Neural crest cell (in vitro differentiated cells): ENCODE measurements at places on chromosomes 1 and 21. TPM values are rescaled to one million over a fixed set of nuclear protein-coding genes. Genes with fewer than 3 reads are reported as not detected.

The DAB1 gene
- total RNA-seq: 14.0 and 16.5 TPM in 2 replicates

DNA sequence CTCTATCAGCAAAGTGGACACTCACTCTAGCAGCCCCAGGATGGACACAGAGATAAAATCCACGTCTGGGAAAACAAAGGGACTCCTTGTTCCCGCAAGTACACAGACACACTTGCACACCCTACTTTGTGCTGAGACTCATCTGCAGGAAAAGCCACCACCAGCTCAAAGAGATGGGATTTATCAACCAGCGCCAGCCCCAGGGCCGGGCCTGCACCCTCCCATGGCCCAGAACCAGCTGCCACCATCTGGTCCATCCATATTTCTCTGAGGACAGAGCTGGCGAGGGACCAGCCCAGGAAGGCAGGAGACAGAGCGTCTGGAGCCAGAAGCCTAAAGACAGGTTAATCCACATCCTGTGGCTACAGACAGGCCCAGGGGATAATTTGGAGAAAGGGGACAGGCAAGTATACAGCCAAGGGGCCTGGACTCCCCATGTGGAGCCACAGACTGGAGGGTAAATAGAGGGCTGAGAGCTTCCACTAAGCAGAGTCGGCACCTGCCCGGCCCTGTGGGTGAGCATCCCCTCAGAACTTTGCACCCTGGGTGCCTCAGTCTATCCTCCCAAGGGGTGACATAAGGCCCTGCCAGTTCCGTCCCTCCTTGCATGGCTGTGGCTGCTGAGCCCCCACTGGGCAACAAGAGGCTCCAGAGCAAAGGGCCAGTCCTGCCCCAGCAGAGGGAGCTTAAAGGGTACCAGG is 233.9 kb downstream of the PTPRU start:
- peaks cover 19% of the 10 kb centered on the region for H3K27me3 ChIP-seq
- no peak overlapping the region for H3K27ac ChIP-seq
- H3K4me1 ChIP-seq: peaks cover 17% of the 10 kb centered on the region
- peaks cover under 1% of the 10 kb centered on the region for H3K36me3 ChIP-seq
- no peak overlapping the region for H3K4me3 ChIP-seq

GRCh38 chr1:55362558-55362957 is 147.4 kb upstream of the USP24 start:
- no peak for DNase-seq
- H3K27ac ChIP-seq: no peak overlapping the region
- H3K36me3 ChIP-seq: no peaks in the 10 kb centered on the region
- H3K27me3 ChIP-seq: peaks cover 3% of the 10 kb centered on the region

The CHODL gene
- 0.96 and 0.98 TPM in 2 replicates for total RNA-seq

The TPTE gene
- total RNA-seq: not detected in 2 replicates

GRCh38 chr1:159798893-159799292 is 3.3 kb upstream of the FCRL6 start:
- peaks cover 59% of the 10 kb centered on the region for H3K27me3 ChIP-seq
- no peak overlapping the region for H3K27ac ChIP-seq
- no peaks in the 10 kb centered on the region for H3K36me3 ChIP-seq
- H3K4me3 ChIP-seq: no peak overlapping the region
- DNase-seq: peak; percentile 48

DNA sequence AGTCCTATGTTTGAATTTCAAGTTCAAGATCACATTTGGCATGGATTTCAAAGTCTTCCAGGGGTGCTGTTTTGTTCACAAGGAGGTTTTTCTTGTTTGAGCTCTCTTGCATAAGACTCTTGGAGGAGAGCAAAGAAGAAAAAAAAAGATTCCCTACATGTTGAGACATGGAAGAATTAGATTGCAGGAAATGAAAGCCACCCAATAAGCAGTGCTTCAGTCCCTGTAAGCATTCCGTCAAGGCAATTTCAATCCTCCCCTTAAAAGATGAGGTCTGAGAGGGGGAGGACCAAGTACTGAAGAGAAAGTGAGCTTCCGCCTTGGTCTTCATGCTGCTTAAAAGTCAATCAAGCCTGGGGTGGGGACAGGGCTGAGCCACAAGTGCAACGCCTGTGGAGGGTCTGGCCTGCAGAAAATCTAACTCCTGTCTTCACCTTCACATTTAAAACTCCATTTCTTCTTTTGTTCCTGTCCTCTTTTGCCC is 50.2 kb downstream of the LPAR3 start:
- H3K36me3 ChIP-seq: no peaks in the 10 kb centered on the region
- no peaks in the 10 kb centered on the region for H3K27me3 ChIP-seq
- H3K4me1 ChIP-seq: no peaks in the 10 kb centered on the region
- H3K4me3 ChIP-seq: no peak overlapping the region
- no peak overlapping the region for H3K27ac ChIP-seq
- no peak for DNase-seq

- H3K27ac ChIP-seq: peak overlapping the region; percentile 28
- H3K27me3 ChIP-seq: peaks cover 3% of the 10 kb centered on the region
- peaks cover 25% of the 10 kb centered on the region for H3K4me1 ChIP-seq
- H3K4me3 ChIP-seq: peak overlapping the region; percentile 54
- DNase-seq: no peak
These were observed 3.8 kb downstream of the TRIM62 start for GRCh38 chr1:33177996-33178540.

The TSEN15 gene
- 50.2 and 50.5 TPM in 2 replicates for total RNA-seq

The SLC5A3 gene
- 19.6 and 20.4 TPM in 2 replicates for total RNA-seq

- H3K4me3 ChIP-seq: no peak overlapping the region
- DNase-seq: no peak
- H3K27me3 ChIP-seq: no peaks in the 10 kb centered on the region
- peak overlapping the region; percentile 46 for H3K27ac ChIP-seq
These were observed 30.6 kb upstream of the DDAH1 start for GRCh38 chr1:85495556-85495955.

GRCh38 chr1:76867342-76868130 is at the start of gene ST6GALNAC5:
Gene ST6GALNAC5 (plus strand): TSS chr1:76867480.
- H3K4me1 ChIP-seq: peaks cover 53% of the 10 kb centered on the region
- peaks cover 7% of the 10 kb centered on the region for H3K36me3 ChIP-seq
- H3K27me3 ChIP-seq: peaks cover 3% of the 10 kb centered on the region

DNA sequence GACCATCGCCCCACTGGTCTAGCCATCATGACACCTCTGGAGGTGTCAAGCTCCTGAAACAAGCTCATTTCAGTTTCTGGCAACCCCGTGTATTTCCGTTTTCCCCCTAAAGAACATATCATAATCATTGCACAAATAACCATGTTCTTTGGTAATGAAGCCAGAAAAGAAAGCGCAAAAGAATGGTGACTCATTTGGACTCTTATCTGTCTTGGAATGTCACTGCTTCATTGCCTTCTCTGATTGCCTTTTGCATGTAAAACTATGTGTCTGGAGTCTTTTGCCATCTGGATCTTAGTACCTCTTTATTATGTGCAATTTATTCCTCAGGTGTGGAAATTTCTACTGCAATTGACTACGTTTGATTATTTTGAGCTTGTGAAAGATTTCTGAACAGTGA is 110.5 kb downstream of the COLGALT2 start:
- no peak overlapping the region for H3K27ac ChIP-seq
- H3K4me3 ChIP-seq: no peak overlapping the region
- no peak for DNase-seq
- peaks cover 7% of the 10 kb centered on the region for H3K4me1 ChIP-seq
- H3K36me3 ChIP-seq: peaks cover 17% of the 10 kb centered on the region

- no peaks in the 10 kb centered on the region for H3K27me3 ChIP-seq
- no peaks in the 10 kb centered on the region for H3K36me3 ChIP-seq
- H3K27ac ChIP-seq: no peak overlapping the region
These were observed 31.5 kb upstream of the SLC6A9 start for GRCh38 chr1:44062656-44063179.

DNA sequence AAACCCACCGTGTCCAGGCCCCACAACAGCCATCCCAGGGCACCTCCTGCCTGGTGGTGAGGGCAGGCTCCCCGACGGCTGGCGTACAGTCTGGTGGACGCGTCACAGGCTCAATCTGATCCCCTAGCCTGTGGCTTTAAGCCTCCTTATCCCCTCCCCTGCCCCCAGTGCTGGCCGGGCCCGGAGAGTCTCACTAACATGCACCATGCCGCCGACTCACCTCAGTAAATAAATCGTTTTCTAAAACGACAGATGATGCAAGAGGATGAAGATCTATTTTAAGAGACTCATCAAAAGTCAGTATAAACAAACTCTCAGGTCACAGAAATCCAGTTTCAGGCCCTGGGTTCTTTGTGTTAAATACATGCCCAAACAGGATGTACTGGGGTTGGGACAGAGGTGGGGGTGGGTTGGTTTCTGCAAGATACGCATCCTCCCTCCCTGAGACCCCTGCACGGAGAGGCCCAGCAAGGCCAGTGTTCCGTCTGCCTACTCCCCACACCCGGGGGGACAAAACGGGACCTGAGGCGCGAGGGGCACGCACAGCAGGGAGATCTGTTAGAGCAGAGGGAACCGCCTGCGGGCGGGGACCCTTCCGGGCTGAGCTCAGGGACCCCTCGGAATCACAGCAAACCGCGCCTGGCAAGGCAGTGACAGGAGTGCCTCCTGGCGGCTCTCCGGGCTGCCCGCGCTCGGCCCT is 3.1 kb downstream of the PANK4 start:
- no peaks in the 10 kb centered on the region for H3K36me3 ChIP-seq
- peak overlapping the region; percentile 70 for H3K4me3 ChIP-seq
- H3K4me1 ChIP-seq: peaks cover 30% of the 10 kb centered on the region
- H3K27me3 ChIP-seq: peaks cover 14% of the 10 kb centered on the region

- H3K27ac ChIP-seq: peak overlapping the region; percentile 81
- peaks cover 10% of the 10 kb centered on the region for H3K27me3 ChIP-seq
- DNase-seq: no peak
- H3K4me3 ChIP-seq: peak overlapping the region; percentile 94
- peaks cover 31% of the 10 kb centered on the region for H3K36me3 ChIP-seq
These were observed 12.7 kb upstream of the RAB42 start for GRCh38 chr1:28579401-28579800.

DNA sequence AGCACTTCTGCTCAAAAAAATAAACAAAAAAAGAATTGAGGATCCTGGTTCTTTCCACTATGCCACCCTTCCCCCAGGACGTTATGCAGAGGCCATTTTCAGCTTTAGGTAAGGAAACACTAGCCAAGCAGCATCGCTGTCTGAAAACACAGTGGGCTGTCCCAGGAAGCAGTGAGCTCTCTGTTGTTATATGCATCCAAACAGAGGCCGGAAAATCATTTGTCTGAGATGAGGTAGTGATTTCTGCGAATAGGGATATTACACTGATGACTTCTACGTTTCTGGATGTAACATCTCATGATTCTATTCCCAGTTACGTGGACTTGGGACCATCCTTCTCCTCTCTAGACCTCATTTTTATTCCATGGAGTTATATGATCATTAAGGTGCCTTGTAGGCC is 137.2 kb downstream of the OMA1 start:
- no peaks in the 10 kb centered on the region for H3K36me3 ChIP-seq
- no peak overlapping the region for H3K27ac ChIP-seq
- no peak overlapping the region for H3K4me3 ChIP-seq
- H3K4me1 ChIP-seq: peaks cover 10% of the 10 kb centered on the region
- H3K27me3 ChIP-seq: no peaks in the 10 kb centered on the region

DNA sequence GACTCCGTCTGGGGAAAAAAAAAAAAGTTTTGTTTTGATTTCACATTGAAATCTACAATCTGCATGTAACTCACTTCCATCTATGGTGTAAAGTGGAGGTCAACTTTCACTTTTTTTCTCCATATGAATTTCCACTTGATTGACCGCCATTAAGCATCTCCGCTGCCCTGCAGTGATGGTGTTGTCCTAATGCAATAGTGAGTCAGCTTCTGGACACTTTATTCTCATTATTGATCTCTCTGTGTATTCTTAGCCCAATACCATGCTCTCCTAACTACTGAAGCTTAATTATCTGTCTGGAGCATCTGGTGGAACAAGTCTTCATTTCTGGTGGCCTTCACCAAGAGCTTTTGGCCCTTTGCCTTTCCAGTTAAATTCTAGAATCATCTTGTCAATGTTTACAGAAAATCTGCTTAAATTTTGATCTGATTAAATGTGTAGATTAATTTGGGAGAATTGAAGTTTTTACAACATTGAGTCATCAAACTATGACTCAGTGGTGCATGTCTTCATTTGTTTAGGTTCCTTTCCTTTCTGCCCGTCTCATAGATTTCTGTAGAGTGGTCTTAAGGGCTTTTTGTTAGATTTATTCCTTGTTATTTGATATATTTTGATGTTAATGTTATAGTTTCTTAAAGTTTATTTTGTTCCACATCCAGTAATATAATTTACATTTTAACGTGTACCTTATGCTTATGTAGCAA is 181.5 kb downstream of the PRDM2 start:
- no peak overlapping the region for H3K4me3 ChIP-seq
- H3K36me3 ChIP-seq: peaks cover 3% of the 10 kb centered on the region
- peaks cover 32% of the 10 kb centered on the region for H3K27me3 ChIP-seq
- H3K4me1 ChIP-seq: no peaks in the 10 kb centered on the region
- no peak for DNase-seq
- H3K27ac ChIP-seq: no peak overlapping the region

The DMBX1 gene
- total RNA-seq: not detected in 2 replicates

DNA sequence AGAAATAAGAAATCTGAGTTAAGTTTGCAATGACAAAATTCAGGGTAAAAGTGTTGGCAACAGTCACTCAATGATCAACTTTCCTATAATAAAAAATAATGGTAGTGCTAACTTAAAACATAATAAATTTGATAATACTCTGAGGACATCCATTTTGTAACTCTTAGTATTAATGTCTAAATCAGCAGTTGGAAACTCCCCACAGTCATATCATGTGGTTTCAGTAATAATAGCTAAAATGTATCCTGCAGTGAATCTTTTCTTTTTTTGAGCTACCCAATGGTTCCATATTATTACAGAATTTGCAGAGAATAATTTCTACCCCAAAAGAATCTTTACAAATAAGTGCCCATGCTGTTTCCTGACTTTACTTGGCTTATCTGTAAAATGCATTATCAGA is 286.7 kb downstream of the PTPRC start:
- H3K27me3 ChIP-seq: no peaks in the 10 kb centered on the region
- H3K36me3 ChIP-seq: peaks cover 2% of the 10 kb centered on the region
- no peak overlapping the region for H3K27ac ChIP-seq
- peaks cover 18% of the 10 kb centered on the region for H3K4me1 ChIP-seq

- H3K4me3 ChIP-seq: no peak overlapping the region
- H3K36me3 ChIP-seq: no peaks in the 10 kb centered on the region
- no peak for DNase-seq
- H3K4me1 ChIP-seq: no peaks in the 10 kb centered on the region
- peak overlapping the region; percentile 64 for H3K27ac ChIP-seq
These were observed 539.4 kb downstream of the KIF26B start for GRCh38 chr1:245693941-245694752.
